ENCODE measurements at places on chromosomes 2 and 18.

- no peak for DNase-seq
Measured at GRCh38 chr18:23487738-23488570, 15.4 kb upstream of the RMC1 start.

GRCh38 chr18:13403786-13404549 lies 185.4 kb downstream of the LDLRAD4 start:
- DNase-seq: no peak

DNA sequence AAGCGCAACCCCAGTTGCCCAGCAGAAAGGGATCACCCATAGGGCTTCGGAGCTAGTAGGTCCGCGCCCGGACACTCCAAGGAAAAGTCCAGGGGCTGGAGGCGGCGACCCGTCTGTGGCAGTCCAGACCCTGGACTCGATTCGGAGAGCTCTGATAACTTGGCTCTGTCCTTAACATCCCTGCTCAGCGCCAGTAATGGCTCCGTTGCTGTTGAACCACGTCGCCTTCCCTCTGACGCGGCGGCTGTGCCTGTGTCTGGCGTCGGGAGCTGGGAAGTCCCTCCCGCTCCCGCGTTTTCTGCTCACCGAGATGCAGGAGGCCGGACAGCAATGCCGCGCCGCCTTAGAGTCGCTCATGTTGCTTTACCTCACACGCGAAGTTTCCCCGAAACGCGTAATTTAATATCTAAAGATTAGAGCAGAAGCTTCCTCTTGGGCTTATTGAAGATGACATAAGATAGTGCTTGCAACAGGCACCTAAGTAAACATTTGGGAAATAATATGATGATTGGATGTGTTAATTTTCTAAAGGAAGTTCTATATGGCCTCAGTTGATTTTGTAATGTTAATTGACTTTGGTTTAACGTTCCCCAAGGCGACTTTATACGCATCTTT lies 1.3 kb upstream of the ZBTB14 start:
- peak; percentile 21 for DNase-seq

- DNase-seq: no peak
Measured at GRCh38 chr2:46010925-46011490, 286.2 kb upstream of the EPAS1 start.

DNA sequence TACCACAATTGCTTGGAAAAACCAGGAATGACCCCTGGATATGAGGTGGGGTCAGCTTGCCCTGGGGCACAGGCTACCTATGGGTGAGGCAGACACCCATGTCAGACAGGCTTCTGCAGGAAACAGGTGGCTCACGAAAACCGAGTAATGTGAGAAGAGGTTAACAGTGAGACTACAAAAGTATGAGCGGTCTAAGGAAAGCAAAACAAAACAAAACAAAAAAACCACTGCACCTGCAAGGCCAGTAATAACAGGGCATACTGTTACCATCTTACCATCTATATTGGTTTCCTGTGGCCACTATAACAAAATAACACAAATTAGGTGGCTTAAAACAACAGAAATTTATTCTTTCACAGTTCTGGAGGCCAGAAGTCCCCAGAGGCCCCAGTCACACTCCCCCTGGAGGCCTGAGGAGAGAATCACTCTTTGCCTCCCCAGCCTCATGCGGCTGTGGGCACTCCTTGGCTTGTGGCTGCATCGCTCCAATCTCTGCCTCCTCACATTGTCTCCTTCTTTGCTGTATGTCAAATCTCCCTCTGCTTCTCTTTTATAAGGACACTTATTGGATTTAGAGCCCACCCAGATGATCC lies 86.6 kb upstream of the EPC2 start:
- no peak for DNase-seq

DNA sequence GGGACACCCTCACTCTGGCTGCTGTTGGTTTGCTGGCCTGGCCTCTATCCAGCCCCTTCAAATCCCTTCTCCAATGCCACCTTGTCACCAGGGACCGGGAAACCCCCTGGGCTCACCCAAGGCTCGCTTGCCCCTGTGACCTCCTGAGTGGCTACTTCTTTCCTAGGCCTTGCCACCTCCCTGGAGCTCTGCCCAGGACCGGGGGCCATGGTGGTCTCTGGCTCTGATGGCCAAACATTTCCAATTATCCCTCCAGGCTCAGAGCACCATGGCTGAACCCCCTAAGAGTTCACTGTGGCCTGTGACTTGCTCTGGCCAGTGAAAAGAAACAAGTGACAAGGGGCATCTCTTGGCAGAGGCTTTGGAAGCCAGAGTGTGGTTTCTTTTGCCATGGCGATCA lies 237.6 kb downstream of the TFCP2L1 start:
- DNase-seq: no peak

DNA sequence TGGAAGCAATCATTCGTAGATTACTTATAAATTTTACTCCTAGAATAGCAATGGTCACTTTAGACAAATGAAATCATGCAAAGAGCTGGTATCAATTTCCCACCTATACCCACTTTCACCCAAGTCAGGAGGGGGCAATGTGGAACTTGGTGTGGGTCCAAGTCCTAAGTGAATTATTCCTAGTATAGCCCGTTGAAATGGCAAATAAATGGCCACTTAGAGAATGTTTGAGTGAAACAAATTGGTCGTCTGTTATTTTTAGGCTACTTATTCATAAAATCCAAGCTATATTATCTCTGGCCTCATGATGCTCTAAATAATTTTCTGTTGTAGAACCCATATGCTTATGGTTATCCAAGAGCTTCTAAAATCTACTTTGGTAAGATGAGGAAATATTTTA lies 98.1 kb downstream of the MYO3B start:
- DNase-seq: no peak

DNA sequence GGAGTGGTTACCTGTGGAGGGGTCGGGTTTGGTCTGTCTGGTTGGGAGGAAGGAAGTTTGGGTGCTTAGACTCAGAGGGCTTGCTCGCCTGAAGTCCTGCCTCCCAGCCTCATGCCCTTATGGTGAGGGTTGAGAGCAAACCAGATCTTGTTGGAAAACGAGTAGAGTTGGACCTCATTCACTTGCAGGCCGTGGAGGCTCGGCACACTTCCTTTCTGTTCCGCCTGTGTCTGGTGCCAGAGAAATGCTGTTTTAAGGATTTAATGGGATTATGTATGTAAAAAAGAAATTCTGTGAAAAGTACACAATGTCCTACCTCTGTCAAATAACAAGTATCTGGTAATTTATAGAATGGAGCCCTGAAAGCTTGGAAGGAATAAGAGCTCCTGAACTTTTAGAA lies 29.6 kb downstream of the GATA6 start:
- no peak for DNase-seq

GRCh38 chr18:57164401-57164800 lies 17.5 kb downstream of the BOD1L2 start:
- no peak for DNase-seq

DNA sequence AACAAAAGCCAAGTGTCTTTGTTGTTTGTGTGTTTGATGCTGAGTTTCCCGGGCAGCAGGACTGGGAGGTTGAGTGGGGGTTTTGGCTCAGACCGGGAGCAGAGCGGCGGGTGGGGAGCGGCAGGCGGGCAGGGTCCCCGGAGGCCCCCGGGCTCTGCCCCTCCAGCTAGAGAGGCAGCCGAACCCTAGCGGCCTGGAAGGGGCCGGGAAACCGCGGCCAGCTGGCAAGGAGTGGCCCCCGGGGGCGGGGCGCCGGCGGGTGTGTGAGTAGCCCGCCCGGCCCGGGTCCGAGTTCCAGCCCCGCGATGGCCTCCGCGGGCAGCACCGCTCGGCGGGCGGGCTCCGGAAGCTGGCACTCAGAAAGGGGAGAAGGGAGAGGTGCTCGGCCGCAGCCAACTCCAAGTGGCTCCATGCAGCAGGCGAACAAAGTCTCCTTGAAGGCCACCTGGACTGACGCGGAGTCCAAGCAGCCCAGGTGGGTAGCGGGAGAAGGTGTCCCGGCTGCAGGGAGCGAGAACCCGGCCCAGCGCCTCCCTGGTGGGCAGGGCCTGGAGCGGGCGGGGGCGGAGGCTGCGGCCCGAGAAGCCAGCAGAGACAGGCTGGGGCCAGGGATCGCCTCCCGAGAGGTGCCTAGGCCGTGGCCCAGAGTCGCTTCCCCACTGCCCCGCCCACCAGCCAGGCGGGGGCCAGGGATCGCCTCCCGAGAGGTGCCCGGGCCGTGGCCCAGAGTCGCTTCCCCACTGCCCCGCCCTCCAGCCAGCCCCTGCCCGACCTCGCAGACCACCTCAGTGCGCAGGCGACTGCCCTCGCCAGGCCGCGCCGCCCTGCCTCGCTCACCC lies at the start of gene ANKRD53:
Gene ANKRD53 (plus strand): TSS at position 290 of the 839 bp plus-strand sequence. CDS start 16 bp downstream, at position 306.
- DNase-seq: no peak

- DNase-seq: no peak
Measured at GRCh38 chr2:171564463-171564862, 42.2 kb downstream of the CYBRD1 start.

All from stimulated activated CD8-positive, alpha-beta memory T cell treated with anti-CD3 and anti-CD28 coated beads, Interleukin-4, amount 100 ng/mL, for 1 hour (primary cell).